NCI-H2171 treated with DMSO at 0.1 percent for 48 hours (cell line): ENCODE measurements at places on chromosomes 2 and 18.

DNA sequence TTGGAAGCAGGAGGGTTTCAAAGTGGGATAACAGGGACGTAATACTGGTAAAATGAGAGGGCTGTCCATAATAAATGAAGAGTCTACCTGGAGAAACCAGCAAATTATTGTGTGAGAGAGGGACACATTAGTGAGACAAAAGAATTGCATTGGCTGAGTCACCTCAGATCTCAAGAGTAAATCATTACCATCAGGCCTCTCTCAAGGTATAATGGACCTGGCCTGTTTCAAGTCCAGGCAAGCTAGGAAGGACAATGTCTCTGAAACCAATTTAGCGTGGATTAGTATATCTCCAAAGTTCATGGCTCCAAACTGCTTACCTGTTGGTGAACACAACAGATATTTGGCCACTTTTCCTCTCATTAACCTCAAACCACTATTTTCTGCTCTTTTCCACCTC lies 471.4 kb downstream of the CMPK2 start:
- no peak for DNase-seq

GRCh38 chr2:205706769-205707381 lies 24.6 kb downstream of the NRP2 start:
- peak; percentile 23 for DNase-seq

DNA sequence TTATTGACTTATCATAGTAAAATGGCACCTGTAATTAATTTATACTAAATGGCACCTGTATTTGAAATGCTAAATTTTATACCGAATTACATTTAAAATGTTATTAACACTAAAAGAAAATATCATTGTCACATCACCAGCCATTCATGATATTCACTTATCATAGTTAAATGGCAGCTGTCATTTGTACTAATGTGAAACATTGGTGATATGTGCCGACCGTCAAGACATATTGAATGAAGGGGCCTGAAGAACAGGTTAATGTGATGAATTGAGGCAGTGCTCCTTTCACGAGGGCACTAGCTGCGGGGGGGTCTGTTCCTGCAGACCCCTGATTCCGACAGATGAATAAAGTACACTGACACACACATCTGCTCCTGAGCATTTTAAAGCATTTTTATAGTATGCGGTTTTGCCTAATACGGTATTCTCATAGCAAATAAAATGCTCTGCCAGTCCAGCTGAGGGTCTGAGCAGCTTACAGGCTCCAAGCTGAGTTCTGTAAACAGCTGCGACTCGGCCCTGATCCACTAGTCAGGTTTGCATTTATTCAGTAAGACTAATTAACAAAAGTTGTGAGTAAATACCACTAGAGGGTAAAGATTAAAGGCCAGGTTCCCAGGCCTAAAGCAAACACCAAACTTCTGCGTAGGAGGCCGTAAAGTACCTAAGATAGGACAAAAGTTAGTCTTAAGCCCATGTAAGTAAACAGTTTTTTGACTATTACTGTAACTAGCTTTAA lies 593.4 kb upstream of the NETO1 start:
- no peak for DNase-seq

DNA sequence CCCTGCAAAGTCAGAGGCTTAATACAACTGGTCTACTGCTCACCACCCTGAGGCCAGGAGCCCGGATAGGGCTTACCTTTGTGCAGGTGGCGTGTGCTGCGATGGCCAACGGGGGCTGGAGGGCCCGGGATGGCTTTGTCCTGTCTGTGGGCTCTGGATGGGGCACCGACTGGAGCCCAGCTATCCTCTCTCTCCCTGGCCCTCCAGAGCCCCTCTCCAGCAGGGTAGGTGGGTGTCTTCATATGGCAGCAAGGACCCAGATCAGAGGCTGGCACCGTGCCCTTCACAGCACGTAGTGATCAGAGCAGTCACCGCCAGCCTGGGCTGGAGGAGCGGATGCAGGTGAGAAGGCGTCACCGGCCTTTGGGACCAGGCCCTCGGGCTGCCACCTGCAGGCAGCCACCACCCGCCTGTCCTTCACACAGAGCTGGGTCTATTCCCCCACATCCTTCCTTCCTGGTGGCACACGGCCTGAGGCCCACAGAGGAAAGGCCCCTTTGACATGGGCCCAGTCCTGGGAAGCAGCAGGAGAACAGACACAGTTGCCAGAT lies 232.1 kb downstream of the EIPR1 start:
- DNase-seq, result no peak

DNA sequence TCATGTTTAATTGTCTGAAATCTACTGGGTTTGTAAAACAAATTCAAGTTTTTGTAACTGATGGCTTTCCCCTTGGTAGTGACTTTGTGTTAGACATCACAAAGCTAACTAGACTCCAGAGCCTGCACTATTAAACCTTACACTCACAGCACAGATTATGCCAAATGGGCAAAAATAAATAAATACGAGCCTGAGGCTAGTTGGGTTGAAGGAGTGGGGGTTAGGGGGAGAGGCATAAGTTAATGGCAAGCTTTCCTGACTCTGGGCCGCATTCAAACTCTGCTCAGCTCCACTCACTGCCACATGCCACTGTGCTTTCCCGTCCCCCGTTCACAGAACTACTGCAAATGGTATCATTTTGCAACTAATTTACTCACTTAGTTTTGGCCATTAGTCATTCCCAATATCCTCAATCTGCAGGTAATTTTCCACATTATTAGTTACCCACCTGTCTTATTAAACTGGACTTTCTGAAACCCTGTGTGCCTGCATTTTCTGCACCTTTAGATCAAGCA lies 1079.9 kb upstream of the PIK3C3 start:
- no peak for DNase-seq

DNA sequence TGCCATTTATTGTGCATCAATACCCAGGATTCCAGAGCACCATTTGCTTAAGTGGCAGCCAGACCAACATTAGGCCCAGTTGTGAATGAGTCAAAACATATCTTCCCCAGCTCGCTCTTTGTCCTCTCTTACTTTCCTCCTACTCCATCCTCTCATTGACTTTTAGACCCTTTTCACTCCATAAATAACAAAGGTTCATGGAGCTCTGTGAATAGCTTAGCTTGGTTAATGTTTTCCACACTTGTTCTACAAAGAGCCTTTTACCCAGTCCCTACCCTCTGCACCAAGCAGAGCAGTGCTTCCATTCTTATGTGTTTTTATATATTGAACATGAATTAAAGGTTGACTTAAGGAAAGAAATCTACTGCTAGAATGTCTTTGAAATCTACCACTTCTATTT lies 625.8 kb upstream of the FANCL start:
- DNase-seq, result no peak

DNA sequence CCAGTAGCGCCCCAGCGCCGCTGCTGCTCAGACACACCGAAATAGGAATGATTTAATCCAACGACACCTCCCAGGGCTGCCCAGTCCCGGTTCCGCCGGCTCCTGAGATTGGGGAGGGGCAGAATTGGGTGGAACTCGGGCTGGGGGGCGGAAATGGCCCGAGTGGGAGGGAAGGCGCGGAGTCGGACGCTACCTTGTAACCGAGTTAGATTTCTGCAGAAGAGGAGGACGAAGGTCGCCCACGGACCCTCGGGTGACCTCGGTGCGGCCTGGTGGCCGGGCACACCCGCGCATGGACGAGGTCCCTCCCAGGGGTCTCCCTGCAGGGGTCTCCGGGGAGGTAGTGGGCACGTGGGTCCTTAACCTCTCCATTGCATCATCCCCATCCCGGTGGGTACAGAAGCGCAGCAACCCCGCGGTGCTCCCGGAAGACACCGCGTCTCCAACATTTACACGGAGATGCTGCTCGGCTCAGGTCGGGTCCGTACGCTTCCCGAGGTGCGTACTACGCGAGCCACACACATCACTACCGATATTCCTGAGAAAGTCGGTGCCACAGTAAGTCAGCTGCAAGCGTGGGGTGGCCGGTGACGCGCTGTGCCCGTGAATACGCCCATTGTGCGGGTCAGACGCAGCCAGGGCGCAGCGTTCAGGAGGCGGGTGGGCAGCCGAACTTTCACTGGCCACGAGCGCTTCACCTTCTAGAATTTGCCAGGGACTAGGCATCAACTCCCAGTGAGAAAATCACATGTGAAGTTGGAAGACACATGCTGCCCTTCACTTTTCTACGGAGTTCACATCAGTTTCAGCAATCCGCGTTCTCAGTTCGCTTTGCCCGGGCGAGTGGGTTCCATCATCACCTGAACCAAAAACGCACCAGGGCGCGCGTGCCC lies 3.0 kb downstream of the ZNF516 start:
- peak; percentile 44 for DNase-seq

GRCh38 chr2:118812552-118812951 lies 34.9 kb downstream of the EN1 start:
- no peak for DNase-seq

GRCh38 chr2:226965376-226965775 lies 129.5 kb downstream of the RHBDD1 start:
- no peak for DNase-seq

DNA sequence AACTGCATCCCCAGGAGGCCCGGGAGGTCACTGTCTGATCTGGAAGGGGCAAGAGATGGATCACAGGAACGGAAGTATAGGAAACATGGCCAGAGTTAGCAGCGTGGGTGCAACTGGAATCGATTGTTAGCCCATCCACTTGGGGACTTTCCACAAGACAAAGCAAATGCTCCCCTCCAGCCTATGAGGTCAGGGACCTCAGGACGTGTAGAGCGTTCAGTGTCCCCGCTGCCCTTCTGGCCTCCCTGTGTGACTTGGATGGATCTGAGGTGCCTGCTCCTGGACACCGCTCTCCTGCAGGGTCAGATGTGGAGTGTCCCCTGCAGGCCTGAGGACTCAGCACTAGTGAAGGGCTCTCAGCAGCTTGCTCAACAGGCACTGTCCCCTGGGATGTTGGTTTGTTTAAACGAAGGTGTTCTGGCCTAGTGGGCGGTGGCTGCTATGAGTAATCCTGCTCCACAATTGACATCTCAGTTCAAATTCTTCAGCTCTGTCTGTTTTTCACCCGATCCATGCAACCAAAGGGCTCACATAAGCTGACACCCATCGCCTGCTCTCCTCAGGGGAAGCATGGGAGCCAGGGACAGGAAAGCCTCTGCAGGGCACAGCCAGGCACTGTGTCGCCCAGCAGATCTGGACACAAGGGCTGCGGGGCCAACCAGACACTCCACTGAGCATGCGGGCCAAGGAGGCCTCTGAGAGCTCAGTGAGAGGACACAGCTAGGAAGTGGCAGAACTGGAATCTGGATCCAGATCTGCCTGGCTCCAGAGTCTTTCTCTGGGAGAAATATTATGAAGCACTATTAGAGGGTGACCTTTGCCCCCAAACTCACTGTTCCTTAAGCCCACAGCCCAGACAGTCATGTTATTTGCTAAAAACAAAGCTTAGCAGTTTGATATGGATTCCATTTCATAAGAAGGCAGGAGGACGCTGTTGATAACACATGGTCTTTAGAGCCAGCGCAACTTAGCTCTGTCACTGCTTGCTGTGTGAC lies 78.5 kb downstream of the RHOB start:
- no peak for DNase-seq

DNA sequence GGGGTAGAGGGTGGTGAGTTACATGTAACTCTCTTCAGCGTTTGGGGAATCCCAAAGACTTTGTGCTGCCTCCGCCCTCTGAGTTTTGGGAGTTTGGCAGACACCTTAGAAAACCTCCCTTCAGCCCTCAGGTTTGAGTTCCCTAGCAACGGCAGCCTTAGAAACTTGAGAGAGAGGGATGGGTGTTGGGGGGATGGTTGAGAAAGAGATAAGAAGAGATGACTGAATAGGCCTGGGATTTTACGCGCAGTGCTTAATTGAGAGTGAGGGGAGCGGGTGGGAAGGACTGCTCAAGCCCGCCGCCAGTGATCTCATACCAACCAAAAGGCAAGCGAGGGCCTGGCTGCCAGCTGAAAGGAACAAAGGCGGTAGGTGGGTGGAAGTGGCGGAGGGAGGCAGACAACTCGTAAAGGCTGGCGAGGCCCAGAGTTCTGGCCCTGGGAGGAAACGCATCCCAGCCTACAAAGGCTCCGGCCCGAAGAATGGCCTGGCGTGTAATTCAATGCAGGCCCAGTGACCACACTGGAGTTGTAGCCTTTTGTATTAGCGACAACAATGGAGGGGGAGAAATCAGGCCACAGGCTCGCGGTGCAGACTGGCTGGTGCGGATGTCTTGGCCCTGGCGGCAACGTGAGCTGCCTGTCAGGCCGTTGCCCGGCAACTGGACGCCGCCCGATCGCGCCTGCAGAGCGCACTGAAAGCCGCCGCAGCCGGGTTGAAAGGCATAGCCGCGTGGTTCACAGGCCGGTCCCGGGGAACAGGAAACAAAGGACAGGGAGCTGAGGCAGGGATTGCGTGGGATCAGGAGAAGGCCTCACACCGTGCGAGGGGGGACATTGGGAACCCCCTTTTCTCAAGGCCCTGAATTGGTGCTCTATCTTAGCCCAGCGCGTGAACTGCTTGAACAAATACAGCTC lies 39.9 kb upstream of the DARS1 start:
- peak; percentile 15 for DNase-seq

- DNase-seq, result peak; percentile 74
Observed at GRCh38 chr2:210195101-210195852, 24.1 kb upstream of the KANSL1L start.

DNA sequence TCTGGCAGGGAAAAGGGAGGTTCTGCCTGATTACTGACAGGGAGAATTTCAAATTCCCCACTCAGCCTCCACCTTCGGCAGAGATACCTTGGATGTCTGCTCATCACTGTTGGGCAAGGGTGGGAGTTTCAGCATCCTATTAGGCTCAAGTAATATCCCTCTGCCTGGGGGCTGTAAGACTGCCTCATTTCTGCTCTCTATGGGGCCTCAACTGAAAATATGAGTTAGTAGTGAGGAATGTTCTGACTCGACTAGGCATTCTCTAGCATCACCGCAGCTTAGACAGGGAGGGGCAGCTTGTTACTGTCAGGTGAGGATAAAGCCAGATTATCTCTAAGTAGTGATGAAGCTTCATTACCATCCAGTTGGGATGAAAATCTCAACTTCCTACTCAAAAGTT lies 87.7 kb upstream of the LRP1B start:
- no peak for DNase-seq

GRCh38 chr18:21363348-21363747 lies 121.3 kb downstream of the GREB1L start:
- DNase-seq, result no peak

DNA sequence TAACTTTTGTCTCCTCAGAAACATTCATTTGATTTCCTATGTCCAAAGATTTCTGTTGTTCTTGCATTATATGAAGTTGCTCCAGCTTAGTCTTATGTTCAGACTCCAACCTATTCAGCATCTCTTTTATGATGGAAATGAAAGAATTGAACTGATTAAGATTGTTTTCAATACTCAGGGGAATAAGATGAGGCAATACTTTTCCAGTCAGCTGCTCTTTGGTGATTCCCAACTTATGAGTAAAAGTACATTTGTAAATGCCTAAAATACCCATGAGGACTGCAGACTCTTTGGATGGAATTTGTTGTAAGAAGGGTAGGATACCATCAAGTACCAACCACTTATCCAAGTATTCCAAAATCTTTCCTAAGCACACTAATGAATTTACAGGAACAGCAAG lies 39.8 kb downstream of the TRAK2 start:
- DNase-seq, result no peak

- DNase-seq, result no peak
Observed at GRCh38 chr18:8742387-8743361, 37.3 kb downstream of the MTCL1 start.

GRCh38 chr2:236001166-236001828 lies 166.9 kb downstream of the GBX2 start:
- no peak for DNase-seq
